DMS79 (cell line): ENCODE measurements at places on chromosomes 2 and 18.

DNA sequence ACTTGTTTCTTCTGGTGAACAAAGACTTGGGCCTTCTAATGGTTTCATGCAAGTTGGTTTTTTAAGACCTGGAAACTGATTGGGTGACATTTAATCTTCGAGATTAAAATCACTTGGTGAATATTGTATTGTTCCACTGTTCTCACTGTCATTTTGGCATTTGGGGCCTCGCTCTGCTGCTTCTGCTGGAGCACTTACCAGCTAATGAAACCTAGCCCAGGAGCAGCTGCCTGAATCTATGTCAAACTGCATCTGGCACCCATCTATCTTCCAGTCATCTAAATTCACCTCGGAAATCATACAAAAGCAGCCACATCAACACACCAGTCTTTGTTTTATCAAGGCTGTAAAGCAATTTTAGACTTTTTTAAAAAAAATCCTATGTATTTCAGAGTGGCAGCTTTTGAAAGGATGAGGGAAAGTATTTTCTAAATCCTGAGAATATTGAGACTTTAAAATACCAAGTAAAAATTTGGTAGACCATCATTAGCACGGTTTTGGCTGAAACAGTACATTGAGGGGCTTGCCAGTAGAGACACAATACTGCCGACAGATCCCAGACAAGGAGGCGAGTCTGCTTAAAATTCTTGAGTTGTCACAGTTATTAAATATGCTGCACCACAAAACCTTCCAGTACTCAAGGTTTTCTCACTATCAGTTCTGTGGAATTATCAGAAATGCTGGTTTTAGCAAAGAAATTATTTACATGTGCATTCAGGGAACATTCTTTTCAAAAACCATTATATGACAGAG is 26.1 kb upstream of the SERTAD2 start:
- DNase-seq: no peak

DNA sequence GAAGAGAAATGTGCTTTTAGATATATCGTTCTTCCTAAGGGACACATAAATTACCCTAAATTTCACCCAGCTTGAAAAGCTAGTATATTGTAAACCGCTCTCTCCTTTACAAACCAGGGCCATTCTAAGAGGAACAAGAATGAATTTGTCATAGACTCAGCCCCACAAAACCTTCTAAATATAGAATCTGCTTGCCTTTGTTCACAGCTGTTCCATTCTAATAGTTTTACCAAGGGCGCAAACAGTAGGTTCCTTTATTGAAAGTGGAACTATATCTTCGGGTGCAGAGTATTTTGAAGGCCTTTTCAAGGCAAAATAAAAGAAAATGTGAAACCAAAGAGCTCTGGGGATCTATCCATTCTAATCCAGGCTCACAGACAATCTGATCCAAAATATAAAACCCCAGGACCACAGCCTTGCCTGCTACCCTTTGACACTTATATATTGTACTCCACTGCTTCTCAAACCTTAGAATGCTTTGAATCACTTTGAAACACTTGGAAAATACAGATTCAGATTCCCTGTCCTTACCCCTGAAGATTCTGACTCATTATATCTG is 316.8 kb downstream of the PAX3 start:
- no peak for DNase-seq

- no peak for DNase-seq
Observed at GRCh38 chr2:159851941-159852340, 53.9 kb upstream of the CD302 start.

DNA sequence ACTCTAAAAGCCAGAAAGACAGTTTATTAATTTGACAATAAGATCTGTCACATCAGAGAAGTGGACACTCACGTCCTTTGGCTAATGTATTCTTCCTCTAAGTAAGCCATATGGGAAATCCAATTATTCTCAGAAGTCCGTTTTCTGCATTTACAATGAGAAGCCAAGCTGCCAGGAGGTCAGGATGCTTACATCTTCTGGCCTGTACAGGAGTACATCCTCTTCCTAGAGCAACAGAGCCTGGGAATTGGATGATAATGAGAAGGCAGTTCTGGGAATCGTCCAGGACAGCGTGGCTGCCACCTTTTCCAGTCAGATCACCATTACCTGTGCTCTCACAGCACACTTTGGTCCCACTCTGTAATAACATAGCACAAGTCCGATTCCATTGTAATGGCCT is 5.2 kb downstream of the RAPGEF4 start:
- DNase-seq: no peak

GRCh38 chr18:80022613-80023012 is 11.6 kb upstream of the RBFA start:
- DNase-seq: no peak
